Activated gamma-delta T cell treated with anti-CD3 and anti-CD28 coated beads, Interleukin-2, amount 50 U/mL, for 16 hours (primary cell): ENCODE measurements at places on chromosomes 2 and 18.

GRCh38 chr2:65017335-65017734 lies 28.1 kb downstream of the SLC1A4 start:
- no peak for DNase-seq

DNA sequence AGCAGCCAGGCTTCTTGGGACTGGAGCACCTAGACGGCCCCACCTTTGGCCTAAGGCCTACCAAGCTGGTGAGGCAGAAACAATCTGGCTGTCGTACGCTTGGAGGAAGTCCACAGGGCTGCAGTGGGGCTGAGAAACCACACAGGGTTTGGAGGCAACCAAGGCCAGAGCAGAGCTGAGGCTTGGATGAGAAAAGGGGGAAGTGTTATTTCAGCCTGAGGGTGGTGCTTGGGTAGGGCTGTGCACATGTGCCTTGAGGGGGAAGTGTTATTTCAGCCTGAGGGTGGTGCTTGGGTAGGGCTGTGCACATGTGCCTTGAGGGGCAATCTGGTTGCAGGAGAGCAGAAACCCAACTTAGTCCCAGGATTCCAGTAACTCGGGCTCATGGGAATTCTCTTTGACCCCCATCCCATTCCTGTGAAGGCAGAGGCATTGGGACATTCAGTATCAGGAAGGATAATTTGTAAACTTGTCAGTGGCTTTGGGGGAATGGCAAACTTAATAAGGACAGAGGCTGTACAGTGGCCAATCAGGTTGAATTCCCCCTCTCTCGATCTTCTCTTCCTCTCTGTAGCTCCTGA lies 971 bp upstream of the FBXO41 start:
- no peak for DNase-seq

DNA sequence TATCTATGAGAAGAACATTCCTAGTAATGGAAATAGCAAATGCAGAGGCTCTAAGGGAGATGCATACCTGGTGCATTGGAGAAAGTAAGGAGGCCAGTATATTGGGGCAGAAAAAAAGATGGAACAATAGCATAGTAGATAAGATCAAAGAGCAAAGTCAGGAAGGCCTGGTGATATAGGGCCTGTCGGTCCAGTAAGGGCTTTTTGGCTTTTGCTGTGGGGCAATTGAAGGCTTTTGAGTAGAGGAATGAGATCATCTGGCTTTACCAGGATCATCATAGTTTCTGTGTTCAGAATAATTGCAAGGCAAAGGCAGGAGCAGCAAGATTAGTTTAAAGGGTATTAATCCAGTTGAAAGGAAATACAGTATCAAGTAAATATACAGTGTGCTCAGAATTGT lies 111.8 kb downstream of the EHBP1 start:
- no peak for DNase-seq

DNA sequence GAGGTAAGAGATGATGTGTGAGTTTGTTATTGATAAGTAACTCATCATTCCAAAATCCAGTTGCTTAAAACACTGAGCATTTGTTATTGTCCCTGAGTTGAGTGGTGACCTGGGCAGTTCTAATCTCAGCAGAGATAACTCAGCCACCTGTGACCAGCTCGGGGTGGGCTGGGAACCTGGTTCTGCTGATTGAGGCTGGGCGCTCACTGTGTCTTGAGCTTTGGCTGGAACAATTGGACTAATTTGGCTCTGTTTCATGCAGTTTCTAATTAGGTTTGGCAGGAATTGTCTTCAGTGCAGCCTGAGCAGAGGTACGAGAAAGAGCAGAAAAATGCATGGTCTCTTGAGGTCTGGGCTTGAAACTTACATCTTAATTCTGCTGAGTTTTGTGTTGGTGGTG lies 144.7 kb downstream of the RNF144A start:
- DNase-seq: no peak

DNA sequence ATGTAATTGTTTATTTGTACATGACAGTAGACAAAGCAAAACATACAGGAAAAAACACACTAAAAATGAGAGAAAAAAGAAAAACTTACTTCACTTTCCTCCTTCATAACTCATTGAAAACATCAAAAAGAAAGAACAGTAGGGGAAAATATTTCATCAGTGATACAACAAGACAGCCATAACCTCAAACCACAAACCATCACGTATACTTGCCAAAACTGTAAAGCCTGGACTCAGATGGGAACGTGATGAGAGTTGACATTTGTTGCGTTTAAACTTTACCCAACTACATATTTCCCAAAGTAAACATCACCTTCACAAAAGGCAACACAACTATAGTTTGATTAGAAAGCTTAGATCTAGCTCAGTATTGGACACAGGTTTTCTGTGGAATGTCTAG lies 278.2 kb upstream of the COL3A1 start:
- DNase-seq: no peak

DNA sequence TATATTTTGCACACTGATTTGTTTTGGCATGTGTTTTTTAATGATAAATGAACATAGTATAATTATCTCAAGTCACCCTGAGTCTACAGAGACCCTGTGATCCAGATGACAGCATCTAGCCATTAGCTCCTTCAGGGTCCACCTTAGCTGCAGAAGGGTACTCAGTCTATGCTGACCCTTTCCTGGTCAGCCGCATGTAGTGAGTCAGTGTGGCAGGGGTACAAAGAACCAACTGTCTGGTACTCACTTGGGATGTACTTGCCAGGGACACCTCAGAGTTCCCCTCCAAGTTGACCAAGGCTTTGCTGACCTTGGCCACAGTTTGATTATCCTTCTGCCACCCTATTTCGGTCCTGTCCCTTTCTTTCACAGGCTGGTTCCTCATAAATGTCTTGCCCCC lies 369.5 kb downstream of the PLCL1 start:
- DNase-seq: no peak

GRCh38 chr18:22630980-22631379 lies 213.3 kb upstream of the CTAGE1 start:
- no peak for DNase-seq

DNA sequence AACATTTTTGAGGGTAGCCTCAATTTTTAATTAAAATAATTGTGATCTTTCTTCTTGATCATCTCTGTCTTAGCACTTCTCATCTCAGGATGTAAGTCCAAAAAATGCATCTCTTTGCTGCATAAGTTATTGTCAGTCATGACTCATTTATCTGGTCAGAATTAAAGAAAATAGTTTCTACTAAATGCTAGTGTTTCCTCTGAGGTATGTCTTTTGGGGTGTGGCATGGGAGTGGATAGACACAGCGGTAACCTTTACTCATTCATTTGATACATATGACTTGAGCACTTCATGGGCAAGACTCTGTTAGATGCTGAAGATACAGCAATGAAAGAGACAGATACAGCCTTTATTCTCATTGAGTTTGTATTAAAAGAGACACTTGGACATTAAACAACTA lies 284.7 kb downstream of the IRS1 start:
- DNase-seq: no peak

DNA sequence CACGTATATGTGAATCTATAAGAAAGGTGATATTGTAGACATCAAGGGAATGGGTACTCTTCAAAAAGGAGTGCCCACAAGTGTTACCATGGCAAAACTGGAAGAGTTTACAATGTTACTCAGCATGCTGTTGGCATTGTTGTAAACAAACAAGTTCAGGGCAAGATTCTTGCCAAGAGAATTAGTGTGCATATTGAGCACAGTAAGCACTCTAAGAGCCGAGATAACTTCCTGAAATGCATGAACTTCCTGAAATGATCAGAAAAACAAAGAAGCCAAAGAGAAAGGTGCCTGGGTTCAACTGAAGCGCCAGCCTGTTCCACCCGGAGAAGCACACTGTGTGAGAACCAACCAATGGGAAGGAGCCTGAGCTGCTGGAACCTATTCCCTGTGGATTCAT lies 101.0 kb downstream of the HS6ST1 start:
- DNase-seq: no peak

DNA sequence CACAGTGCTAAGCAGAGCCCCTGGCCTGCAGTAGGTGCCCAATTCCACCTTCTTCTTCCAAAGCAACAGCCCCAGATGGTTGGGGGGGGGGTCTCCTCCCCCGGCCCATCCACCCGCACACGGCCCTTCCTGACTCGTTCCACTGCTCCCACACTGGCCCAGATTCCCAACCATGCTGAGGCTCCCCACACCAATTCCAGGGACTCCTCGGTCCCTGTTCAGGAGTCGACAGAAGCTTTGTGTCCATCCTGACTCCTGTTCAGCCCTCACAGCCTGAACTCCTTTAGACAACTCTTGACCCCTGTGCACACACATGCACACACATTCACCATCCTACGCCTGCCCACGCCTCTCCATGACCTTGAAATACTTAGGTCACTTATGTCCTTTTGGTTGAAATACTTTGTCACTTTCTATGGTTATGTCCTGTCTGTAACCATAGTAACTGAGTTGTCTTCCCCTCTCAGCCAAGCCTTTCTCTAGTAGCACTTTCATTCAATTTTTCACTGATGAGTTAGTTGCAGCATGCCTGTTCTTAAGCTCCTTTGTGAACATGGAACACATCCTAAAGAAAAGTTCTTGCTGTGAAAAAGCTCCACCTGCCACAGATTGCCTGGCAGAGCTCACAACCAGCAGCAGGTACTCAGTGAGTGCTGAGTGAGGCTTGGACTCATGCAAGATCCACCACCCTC lies 225.8 kb downstream of the SEPTIN10 start:
- DNase-seq: no peak
